ENCODE measurements at places on chromosomes 7 and 10.

- DNase-seq, result no peak
Observed at GRCh38 chr7:33356336-33356735, 227.0 kb downstream of the BBS9 start.

GRCh38 chr7:85191383-85191782, 4.5 kb upstream of the SEMA3D start:
- no peak for DNase-seq

DNA sequence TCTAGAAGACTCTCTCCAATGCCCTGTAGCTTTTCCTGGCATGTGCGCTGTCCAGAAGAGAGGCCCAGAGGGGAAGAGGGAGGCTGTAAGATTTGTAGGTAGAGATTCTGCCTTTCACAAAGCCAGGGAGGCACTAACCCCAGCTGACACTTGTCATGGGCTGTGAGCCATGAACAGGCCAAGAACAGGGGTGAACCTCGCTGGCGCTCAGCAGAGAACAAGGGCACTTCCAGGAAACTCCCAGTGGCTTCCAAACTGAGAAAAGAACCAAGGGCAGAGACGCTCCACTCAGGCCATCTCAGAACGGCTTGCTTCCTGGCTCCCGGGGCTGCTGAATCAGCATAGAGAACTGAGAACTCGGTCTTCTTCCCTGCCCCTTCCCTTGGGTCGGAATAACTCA, 257.8 kb upstream of the ZNF32 start:
- no peak for DNase-seq

GRCh38 chr10:59687657-59688056, 22.0 kb downstream of the SLC16A9 start:
- DNase-seq, result no peak

DNA sequence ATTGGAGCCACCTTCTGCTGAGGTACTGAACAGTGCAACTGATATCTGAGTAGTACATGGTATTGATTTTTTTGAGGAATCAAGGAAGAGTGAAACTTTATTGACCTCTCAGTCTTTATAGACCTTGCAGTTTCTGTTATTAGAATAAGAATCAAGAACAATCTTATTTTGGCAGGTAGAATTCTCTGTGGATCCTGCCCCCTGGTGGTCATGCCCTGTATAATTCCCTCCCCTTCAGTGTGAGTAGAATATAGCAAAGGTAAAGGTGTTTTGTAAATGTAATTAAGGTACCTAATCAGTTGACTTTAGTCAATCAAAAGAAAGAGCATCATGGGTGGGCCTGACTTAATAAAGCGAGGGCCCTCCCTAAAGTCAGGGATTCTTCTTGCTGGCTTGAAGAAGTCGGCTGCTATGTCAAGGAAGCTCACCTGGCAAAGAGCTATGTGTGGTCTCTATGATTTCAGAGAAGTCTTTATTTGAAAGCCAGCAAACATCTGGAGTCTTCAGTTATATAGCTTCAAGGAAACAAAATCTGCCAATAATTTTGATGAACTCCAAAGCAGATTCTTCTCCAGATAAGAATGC, 142.8 kb downstream of the LSM5 start:
- no peak for DNase-seq

- peak; percentile 23 for DNase-seq
Observed at GRCh38 chr7:43931346-43931745, 5.1 kb downstream of the UBE2D4 start.

DNA sequence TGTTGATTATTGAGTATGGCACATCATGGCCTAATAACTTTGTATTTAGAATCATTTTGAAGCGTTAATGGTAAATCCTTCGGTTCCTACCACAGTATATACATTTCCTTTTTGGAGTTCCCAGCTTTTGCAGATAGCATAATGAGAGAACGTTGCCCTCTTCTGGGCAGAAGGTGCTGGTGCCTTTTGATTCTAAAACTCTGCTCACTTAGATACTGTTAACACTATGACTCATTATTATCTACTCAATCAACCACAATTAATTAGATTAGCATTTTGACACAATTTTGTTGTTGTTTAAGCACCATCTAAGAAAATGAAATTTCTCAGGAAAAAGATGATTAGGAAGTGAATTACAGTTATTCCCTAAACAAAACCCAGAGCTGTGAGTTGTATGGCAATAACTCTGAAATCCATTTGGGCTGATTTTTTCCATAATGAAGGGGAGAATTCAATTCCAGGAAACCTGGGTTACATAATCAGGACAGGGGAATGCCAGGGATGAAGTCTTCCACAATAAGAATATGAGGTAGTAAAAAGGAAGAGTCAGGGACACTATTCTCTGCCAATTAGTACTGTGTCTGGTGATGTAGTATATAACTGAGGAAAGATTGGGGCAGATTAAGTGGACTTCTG, 11.5 kb upstream of the DLD start:
- peak; percentile 22 for DNase-seq

GRCh38 chr10:4813496-4813895, 12.5 kb upstream of the AKR1E2 start:
- DNase-seq, result no peak

GRCh38 chr7:111486472-111487142, 75.7 kb downstream of the IMMP2L start:
- DNase-seq, result no peak

Data from stimulated activated CD4-positive, alpha-beta T cell treated with anti-CD3 and anti-CD28 coated beads, Interleukin-2, amount 100 ng/mL, for 4 hours (primary cell).